ENCODE measurements at places on chromosomes 3 and 15.

- no peak for DNase-seq
Observed at GRCh38 chr3:107117922-107118536, 259.2 kb upstream of the CCDC54 start.

GRCh38 chr3:73499787-73500186, 125.0 kb downstream of the PDZRN3 start:
- DNase-seq: no peak

DNA sequence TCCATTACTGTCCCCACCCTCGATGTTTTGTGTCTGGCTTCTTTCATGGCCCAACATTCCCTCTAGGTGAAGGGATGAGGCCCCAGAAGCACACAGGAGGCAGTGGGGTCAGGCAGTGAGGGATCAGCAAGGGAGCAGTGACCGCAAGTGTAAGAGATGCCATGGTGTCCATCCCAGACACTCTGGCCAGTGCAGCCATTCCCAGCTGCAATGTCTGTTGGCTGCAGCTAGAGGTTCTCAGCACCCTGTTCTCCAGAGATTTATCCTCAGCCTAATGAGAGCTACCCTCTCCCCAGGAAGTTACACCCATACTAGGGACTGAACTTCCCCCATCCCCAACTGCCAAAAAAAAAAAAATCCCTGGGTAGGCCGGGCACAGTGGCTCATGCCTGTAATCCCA, 40.2 kb downstream of the TRANK1 start:
- DNase-seq: no peak

- DNase-seq: no peak
Observed at GRCh38 chr3:57118254-57118653, 46.9 kb downstream of the IL17RD start.

DNA sequence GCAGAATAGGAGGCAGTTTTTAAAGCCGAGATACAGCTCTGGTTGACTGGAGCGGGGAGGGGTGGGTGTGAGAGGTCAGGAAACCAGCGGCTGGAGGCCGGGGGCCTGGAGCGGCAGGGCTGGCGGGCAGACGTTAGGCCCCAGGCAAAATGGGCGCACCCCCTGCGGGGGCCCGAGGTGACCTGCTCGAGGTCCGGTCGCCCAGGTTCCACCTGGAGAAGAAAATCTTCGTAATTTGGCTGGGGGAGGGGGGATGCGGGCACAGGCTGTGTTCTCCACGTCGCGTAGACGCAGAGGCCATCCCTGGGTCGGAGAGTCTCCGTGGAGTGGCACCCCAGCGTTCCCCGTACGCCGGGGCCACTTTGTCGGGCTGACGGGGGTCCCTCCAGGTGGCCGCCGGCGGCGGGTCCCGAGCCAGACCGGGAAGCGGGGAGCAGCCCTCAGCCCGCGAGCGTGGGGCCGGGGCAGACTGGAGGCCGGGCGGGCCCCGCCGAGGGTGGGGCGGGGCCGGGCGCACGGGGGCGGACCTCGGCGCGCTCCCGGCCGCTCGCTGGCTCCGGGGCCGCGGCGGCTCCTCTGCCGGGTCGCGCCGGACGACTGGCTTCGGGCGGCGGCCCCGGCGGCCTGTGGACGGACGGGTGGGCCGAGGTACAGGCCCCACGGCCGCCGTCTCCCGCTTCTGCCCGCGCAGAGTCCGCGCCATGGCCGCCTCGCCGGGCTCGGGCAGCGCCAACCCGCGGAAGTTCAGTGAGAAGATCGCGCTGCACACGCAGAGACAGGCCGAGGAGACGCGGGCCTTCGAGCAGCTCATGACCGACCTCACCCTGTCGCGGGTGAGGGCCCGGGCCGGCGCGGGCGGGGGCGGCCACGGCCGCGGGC, at the start of gene CRTC3:
Gene CRTC3 (plus strand): TSS at position 553 of the 879 bp plus-strand sequence. CDS start 149 bp downstream, at position 702.
- DNase-seq: peak; percentile 62

GRCh38 chr15:48442011-48442410, 110.8 kb downstream of the DUT start:
- no peak for DNase-seq

DNA sequence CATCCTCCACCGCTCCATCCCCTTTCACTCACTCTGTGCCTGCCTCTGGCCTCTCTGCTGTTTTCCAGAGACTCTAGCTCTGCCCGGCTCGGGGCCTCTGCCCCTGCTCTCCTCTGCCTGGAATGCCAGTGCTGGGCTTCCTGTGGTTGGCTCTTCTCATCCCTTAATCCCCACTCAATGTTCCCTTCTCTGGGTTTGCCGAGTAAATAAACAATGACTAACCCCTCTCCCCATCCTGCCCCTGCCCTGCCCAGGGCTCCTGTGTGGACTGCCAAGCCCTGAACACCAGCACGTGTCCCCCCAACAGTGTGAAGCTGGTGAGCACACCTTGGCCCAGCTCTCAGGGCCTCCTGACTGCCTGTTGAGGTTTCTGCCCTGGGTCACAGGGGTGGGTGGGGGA, 12.2 kb downstream of the STAB1 start:
- no peak for DNase-seq

GRCh38 chr15:74158855-74159650, 14.5 kb upstream of the ISLR start:
- no peak for DNase-seq
